H1 (cell line): ENCODE measurements at places on chromosomes 11 and 22. TPM values are rescaled to one million over a fixed set of nuclear protein-coding genes. Genes with fewer than 3 reads are reported as not detected.

The SYT7 gene
- 10.5 and 10.6 TPM in 2 replicates for total RNA-seq

The SAA4 gene
- total RNA-seq, result not detected in 2 replicates

The IRF7 gene
- total RNA-seq, result 9.4 and 9.6 TPM in 2 replicates

The GRM5 gene
- total RNA-seq, result 0.25 and 0.43 TPM in 2 replicates
